ENCODE measurements at places on chromosomes 7 and 10.
A peak's percentile ranks its signal among the peaks of the same experiment; 100 is the strongest.

- no peaks in the 10 kb centered on the region for H3K36me3 ChIP-seq
- peaks cover 10% of the 10 kb centered on the region for H3K4me1 ChIP-seq
- peak overlapping the region; percentile 63 for H3K27ac ChIP-seq
- no peaks in the 10 kb centered on the region for H3K27me3 ChIP-seq
- DNase-seq: peak; percentile 66
- H3K4me3 ChIP-seq: no peak overlapping the region
Measured at GRCh38 chr10:100043796-100044195, 34.0 kb upstream of the DNMBP start.

DNA sequence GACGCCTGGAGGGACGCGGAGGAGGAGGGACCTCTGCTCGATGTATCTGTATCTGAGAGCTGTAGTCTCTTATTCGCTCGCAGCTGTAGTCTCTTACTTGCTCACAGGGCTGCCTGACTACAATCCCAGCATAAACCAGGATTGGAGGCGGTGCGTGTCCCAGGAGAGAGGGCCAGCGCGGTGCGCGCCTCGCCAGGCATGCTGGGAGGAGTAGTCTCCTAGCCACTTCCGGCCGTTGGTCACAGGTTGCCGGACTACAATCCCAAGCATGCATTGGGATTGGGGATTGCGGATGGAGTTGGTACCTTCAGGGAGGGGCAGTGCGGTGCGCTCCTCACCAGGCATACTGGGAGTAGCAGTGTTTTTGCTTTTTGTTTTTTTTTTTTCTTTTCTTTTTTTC is 421.7 kb upstream of the NUPR2 start:
- no peaks in the 10 kb centered on the region for H3K27me3 ChIP-seq
- no peak overlapping the region for H3K4me3 ChIP-seq
- no peaks in the 10 kb centered on the region for H3K36me3 ChIP-seq
- H3K4me1 ChIP-seq: no peaks in the 10 kb centered on the region
- no peak overlapping the region for H3K27ac ChIP-seq

GRCh38 chr10:114045136-114046086 is 1.7 kb downstream of the ADRB1 start:
- DNase-seq: no peak
- H3K4me3 ChIP-seq: no peak overlapping the region
- no peaks in the 10 kb centered on the region for H3K36me3 ChIP-seq
- H3K27me3 ChIP-seq: peaks cover 31% of the 10 kb centered on the region
- H3K4me1 ChIP-seq: no peaks in the 10 kb centered on the region

GRCh38 chr7:104358446-104359132 is 30.2 kb downstream of the LHFPL3 start:
- no peaks in the 10 kb centered on the region for H3K36me3 ChIP-seq
- no peaks in the 10 kb centered on the region for H3K4me1 ChIP-seq
- no peak overlapping the region for H3K27ac ChIP-seq
- no peak overlapping the region for H3K4me3 ChIP-seq
- no peak for DNase-seq

GRCh38 chr7:114931656-114932011 is 9.7 kb downstream of the MDFIC start:
- no peak overlapping the region for H3K4me3 ChIP-seq
- no peak for DNase-seq
- no peaks in the 10 kb centered on the region for H3K36me3 ChIP-seq
- H3K4me1 ChIP-seq: peaks cover 9% of the 10 kb centered on the region
- no peak overlapping the region for H3K27ac ChIP-seq
- no peaks in the 10 kb centered on the region for H3K27me3 ChIP-seq

- H3K4me1 ChIP-seq: no peaks in the 10 kb centered on the region
- no peaks in the 10 kb centered on the region for H3K36me3 ChIP-seq
- H3K27ac ChIP-seq: no peak overlapping the region
- DNase-seq: no peak
Measured at GRCh38 chr10:114329634-114330365, 74.5 kb downstream of the AFAP1L2 start.

All from fibroblast of lung (primary cell).